Activated naive CD4-positive, alpha-beta T cell treated with anti-CD3 and anti-CD28 coated beads, Interleukin-2, amount 10 ng/mL, durations not matched to agents 5 hours and 36 hours (primary cell): ENCODE measurements at places on chromosomes 2 and 18. TPM values are rescaled to one million over a fixed set of nuclear protein-coding genes. Genes with fewer than 3 reads are reported as not detected.

The RNF25 gene
- 17.9 TPM for total RNA-seq

The FNDC4 gene
- not detected for total RNA-seq

The AKAIN1 gene
- not detected for total RNA-seq

The CFAP221 gene
- total RNA-seq, result not detected

The RUFY4 gene
- total RNA-seq, result 0.88 TPM

The CXCR1 gene
- total RNA-seq, result 0.28 TPM

The IL1A gene
- total RNA-seq, result 0.33 TPM

The VAMP8 gene
- total RNA-seq, result 123 TPM

The CFAP65 gene
- total RNA-seq, result not detected

The CERS6 gene
- total RNA-seq, result 12.2 TPM

The RNF149 gene
- total RNA-seq, result 105 TPM

The REG3G gene
- not detected for total RNA-seq

The LYPD6 gene
- not detected for total RNA-seq

The IL1RL1 gene
- total RNA-seq, result 0.15 TPM

The TMEM247 gene
- not detected for total RNA-seq

The ADAM23 gene
- total RNA-seq, result 0.23 TPM

The TBR1 gene
- total RNA-seq, result 0.18 TPM

The CHRND gene
- not detected for total RNA-seq

The CTDSP1 gene
- 209 TPM for total RNA-seq
